Adrenal gland (tissue), 19 donors: ENCODE measurements at places on chromosomes 4 and X.

DNA sequence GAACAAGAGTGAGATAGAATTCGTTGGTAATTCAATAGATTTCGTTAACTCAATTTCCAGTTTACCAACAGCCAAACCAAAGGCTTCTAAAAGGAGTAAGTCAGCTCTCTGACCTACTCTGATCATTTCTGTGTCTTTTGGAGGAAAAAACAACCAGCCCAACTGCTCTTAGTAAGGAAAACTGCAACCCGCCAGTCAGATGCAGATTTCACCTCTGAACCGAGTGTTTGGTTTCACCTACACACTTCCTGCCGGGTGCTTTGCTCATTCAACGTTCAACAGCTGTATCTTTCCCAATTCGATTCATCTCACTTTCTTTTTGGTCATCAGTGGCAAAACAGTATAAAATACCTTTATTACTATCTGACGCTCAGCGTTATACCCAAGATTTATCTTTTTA, 24.5 kb downstream of the TMSB4X start:
- DNase-seq: no peak

- DNase-seq: no peak
Observed at GRCh38 chr4:7336067-7336569, 98.6 kb downstream of the PSAPL1 start.

DNA sequence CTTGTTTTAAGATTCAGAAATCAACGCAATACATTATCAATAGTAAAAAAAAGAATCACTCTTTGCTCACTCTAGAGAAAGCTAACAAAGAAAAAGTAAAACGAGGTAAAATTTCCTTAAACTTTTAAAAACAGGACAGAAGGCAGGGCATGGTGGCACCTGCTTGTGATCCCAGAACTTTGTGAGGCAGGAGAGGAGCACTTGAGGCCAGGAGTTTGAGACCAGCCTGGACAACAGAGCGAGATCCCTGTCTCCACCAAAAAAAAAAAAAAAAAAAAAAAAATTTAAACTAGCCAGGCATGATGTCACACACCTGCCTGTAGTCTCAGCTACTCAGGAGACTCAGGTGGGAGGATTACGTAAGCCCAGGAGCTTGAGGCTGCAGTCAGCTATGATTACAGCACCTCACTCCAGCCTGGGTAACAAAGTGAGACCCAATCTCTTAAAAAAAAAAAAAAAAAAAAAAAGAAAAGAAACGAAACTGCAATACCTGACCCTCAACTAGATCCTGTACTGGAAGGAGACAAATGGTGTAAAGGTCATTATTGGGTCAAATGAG, 3.5 kb downstream of the CCNI start:
- no peak for DNase-seq

DNA sequence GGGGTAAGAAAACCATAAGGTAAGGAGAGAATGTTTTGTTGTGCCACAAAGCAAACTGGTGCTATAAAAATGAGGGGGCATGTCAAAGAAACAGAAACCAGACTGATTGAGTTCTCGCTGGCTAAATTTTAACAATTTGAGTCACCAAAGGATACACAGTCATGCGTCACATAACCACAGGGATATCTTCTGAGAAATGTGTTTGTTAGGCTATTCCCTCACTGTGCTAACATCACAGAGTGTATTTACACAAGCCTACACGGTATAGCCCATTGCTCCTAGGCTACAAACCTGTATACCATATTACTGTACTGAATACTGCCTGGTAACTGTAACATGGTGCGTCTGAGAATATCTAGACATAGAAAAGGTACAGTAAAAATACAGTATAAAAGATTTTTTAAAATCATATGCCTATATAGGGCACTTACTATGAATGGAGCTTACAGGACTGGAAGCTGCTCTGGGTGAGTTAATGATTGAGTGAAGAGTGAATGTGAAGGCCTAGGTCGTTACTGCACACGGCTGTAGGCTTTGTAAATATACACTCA, 50.1 kb downstream of the FBXW7 start:
- DNase-seq: no peak

DNA sequence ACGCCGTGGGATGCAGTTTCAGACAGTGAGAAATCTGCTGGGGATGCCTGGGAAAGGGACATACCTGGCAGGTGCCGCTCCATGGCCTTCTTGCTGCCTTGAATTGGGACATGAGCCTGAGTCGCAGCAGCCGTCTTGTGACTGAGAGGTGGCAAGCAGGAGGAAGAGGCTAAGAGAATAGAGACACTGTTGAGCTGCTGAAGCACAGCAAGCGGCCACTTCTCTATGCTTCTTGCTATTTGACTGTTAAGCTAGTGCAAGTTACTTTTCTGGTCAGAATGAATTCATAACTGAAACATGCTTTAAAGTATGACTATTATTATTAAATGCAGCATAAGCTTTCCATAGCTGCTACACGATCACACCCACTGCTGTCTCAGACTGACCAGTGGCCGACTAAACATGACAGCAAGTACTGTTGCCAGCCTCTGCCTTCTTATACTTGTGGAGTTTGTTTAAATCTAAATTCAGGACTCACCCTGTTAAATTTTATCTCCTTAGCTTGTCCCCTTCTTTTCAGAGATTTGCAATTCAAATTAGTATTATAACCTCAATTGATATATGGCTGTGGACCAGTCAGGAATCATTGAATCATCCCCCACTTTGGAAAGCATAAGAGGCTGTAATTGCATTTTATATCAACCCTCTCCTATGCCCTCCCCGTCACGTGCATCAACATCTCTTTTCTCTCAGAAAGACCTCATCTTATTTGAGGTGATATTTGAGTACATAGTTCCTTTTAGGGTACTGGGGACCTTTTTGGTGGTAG, 24.8 kb upstream of the ACSL1 start:
- DNase-seq: no peak

- no peak for DNase-seq
Observed at GRCh38 chr4:37531151-37531550, 155.0 kb downstream of the RELL1 start.

- no peak for DNase-seq
Observed at GRCh38 chr4:18012807-18013462, 8.6 kb downstream of the LCORL start.

GRCh38 chrX:17610788-17611187, 126.5 kb upstream of the SCML1 start:
- no peak for DNase-seq

- DNase-seq: no peak
Observed at GRCh38 chr4:13409324-13409723, 74.8 kb downstream of the RAB28 start.

DNA sequence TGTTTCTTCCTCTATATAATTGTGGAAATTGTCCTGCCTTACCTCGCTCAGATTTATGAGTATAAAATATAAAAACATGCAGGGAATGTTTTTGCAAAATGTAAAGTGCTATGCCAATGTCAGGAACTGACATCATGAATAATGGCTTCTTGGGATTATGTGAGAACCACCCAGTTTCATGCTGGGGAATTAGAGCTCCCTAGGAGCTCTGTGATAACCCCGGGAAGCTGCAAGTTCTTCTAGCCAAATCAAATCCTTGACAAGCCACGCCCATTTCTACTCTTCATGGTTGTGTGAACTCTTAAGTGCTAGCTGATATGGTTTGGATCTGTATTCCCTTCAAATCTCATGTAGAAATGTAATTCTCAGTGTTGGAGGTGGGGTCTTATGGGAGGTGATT, 85.9 kb upstream of the PAK3 start:
- DNase-seq: no peak

DNA sequence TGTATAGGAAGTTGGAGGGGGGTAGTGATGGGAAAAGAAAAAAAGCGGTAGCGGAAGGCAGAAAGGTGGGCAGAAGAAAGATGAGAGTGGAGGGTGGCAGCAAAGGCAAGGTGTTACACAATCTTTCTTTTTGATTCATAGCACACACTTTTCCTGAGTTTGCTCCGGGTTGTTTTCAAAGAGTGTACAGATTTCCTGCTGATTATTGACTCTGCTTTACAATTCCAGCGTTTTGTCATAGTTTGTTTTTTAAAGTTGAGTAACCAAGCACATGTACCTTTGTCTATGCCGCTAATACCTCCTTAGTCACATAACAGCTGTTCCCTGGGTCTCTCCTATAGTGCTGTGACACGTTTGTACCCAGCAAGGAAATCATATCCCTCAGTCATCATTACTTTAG, 50.3 kb downstream of the AGA start:
- DNase-seq: no peak

DNA sequence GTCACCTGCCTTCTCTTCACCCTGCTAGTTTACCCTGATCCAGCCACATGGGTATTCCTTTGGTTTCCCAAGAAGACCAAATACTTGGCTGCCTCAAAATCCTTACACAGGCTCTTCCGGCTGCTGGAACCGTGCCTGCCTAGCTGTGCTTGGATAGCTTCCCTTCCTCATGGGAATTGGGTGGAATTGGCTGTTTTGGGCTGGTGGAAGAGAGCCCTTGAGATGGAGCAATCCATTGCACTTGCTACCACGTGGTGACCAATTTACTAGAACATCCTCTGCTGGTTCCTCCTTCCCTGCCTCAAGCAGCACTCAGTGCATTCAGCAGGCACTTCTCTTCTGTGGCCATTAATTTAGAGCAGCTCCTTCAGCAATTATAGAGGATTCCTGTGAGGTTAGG, 119.3 kb upstream of the AP1S2 start:
- no peak for DNase-seq
